SK-N-SH treated with all-trans-retinoic acid at 6 μM for 48 hours (cell line): ENCODE measurements at places on chromosomes 7 and 10.

GRCh38 chr10:3241274-3241921, 68.8 kb upstream of the PITRM1 start:
- ATAC-seq = no peak

DNA sequence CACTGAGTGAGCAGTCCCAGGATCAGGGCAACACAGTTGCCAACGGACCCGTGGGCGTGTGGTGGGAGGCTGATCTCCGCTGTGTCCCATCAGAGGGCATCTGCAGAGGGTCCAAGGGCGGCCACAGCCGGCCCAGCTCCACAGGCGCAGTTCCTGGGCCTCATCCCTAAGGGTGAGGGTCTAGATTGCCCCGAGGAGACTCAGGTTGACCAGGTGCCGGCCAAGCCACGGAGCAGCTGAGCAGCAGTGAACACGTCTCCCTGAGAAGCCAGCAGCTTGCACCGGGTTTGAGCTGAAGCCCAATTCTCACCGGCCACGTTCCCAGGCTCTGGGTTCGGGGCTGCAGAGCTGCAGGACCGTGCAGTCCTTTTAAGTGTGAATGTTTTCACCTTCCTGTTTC, 58.8 kb upstream of the ADGRA1 start:
- ATAC-seq = no peak

GRCh38 chr7:74178632-74179031, 4.5 kb downstream of the EIF4H start:
- no peak for ATAC-seq

- no peak for ATAC-seq
These were observed 89.4 kb downstream of the TBXAS1 start for GRCh38 chr7:139918480-139918879.

- peak; percentile 90 for ATAC-seq
These were observed at the start of gene ARHGAP22 for GRCh38 chr10:48604991-48605508. Gene ARHGAP22, minus strand, starts transcription at chr10:48605073. Its CDS starts 277 bp downstream, at chr10:48604796.

DNA sequence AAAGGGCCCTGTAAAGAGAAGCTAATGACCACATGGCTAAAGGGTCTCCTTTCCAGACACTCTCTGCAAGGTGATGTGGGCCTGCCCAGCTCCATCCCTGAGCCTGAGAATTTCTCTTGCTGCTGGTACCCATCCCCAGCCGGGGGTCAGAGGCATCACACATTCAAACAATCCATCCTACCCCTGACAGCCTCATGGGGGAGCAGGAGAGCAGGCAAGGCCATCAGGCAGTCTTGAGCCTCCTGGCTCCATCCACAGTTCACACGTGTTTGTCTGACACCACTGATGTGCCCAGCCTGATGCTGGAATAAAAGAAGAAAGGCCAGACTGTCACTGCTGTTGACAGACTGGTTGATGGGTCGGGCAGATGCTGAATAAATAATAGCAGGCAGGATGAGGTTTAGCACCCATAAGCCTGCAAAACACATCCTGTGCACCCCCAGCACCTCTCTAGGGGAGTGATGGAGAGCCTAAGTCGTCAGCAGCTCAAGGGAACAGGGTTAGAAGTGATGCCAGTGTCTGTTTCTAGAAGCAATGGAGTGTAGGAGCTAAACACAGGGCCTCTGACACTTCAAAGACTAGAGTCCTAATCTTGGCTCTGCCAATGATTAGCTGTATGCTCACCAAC, 43.5 kb downstream of the TLL2 start:
- peak; percentile 90 for ATAC-seq

DNA sequence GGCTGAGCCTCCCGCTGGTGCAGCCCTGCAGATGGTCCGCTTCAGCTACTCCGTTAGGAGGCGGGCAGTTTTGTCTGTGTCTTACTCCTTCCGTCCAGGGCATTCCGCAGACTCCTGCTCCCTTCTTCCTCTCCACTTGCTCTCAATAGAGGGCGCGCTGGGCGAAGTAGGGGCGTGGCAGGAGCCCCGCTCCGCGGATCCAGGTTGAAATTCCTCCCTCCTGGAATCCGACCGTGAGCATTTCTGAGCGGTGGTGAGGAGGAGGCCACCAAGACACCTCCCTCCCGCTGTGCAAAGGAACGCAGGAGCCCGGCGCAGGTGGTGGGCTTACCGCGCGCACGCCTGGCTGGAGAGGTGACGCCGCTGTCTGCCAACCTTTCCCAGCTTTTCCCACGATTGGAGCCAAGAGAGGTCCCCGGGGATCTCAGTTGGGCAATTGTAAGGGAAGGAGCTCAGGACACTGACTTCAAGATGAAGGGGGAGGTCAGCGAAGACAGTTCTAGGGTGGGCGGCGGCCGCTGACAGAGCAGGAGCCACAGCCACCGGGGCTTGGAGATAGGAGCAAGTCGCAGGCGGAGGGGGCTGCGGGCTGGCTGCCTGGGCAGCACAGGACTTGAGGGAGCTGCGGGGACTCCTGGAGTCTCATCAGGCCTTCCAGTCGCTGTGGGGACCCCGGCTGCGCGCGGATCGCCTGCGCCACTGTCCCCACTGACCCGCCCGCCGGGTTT, 1011.3 kb downstream of the XPNPEP1 start:
- ATAC-seq = peak; percentile 99

DNA sequence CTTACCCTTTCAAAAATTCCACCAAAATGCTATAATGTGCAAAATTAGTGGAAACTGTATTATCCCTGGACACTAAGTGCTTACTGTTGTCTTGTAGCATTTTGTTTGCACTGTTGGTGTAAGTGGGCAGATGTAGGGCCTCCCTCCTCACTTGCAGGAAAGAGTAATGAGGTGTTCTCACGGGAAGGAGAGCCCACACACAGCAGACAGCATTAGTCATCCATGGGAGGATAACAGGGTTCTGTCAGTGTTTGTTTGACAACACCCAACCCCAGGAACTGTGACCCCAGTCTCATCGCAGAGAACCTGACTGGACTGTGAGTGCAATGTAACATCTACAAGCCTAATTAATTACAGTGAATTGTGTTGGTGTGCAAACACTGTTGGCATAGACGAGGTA, 58.7 kb upstream of the VSTM2A start:
- ATAC-seq = no peak

DNA sequence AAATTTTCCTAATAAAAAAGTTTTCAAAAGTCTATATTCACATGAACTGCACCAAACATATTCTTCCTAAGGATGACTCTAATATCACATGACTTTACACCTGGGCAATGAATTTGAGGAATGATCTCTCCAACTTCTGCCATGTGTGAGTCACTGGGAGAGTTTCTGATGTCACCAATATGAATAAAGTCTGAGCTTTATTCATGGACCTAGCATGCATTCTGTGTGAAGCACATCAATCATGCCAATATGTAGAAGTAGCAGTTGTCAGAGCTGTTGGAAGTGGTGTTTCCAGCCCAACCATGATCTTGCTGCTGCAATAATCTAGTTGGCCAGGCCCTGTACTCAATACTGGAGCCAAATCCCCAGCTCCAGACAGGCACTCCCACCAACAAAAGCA, 91.7 kb upstream of the IFRD1 start:
- no peak for ATAC-seq
